ENCODE measurements at places on chromosomes 1 and 21.

DNA sequence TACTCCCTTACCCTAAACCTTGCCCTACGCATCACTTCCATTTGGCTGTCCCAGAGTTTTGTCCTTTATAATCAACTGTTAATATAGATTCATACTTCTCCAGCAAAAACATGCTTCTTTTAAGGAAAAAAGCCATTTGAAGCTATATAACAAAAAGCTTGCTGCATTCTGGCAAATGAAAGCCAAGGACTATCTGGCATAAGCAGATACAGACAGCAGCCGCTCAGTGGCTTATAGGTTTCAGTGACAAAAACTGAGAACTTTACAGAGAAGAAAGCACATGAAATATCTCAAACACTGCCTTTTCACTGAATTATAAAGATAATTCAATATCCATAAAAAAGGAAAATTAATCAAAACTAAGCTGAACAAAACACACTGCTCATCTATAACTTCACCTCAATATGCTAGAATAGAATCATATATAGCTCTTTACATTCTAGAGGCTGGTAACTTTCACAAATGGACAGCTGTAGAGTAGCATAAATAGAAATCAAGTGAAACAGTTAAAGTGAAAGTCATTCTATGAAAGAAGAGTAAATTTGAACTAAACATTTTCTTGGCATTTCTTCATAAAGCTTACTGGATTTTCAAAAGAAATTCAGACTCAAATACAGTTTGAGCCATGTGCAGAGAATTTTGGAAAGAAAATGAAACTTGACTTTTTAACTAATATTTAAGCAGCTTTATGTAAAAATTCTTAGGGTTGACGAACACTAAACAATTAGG, 19.6 kb downstream of the CDC42BPA start:
- no peak for DNase-seq
- no peak overlapping the region for H3K4me3 ChIP-seq
- no peaks in the 10 kb centered on the region for H3K4me1 ChIP-seq
- no peaks in the 10 kb centered on the region for H3K36me3 ChIP-seq
- no peak overlapping the region for H3K27ac ChIP-seq

DNA sequence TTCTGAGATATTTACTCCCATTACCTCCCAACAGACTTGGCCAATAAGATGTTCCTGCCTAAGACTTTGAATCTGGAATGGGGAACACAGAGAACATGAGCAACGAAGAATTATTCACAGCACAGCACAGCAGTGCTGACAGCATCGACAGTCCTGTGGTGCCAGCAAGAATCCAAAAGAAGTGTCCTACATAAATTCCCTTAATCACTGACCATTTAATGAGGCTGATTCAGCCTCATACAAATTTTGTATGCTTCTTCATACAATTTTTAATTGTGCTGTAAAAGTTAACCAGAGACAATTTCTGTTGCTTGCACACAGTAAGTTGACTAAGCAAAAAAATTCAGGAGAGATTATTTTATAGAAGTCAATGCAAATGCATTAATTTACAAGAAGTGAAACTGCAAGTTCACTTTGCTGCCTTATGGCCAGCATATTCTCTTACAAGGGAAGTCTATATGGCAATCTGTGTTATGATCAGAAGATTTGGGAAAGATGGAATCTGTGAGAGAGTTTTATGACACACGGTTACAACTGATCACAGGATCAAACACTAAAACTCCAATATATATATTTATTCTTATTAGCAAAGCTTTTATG, 855.9 kb downstream of the LTN1 start:
- no peaks in the 10 kb centered on the region for H3K27me3 ChIP-seq
- H3K27ac ChIP-seq, result no peak overlapping the region
- DNase-seq, result no peak
- H3K4me3 ChIP-seq, result no peak overlapping the region
- no peaks in the 10 kb centered on the region for H3K4me1 ChIP-seq

DNA sequence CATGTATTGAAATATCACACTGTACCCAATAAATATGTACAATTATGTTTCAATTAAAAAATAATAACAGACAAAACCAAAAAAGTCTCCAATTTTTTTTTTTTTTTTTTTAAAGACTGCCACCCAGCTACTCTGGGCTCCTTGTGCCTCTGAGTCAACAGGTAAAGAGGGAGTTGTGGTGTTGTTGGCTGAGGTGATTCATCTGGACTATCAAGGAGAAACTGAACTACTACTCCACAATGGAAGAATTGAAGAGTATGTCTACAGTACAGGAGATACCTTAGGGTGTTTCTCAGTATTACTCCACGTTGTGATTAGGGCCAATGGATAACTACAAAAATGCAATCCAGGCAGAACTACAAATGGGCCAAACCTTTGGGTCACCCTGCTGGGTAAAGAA, 67.9 kb downstream of the SCMH1 start:
- DNase-seq, result no peak
- H3K27ac ChIP-seq, result no peak overlapping the region
- H3K4me1 ChIP-seq, result no peaks in the 10 kb centered on the region
- H3K36me3 ChIP-seq, result no peaks in the 10 kb centered on the region
- H3K4me3 ChIP-seq, result no peak overlapping the region
- no peaks in the 10 kb centered on the region for H3K27me3 ChIP-seq

GRCh38 chr1:244022864-244023440, 28.1 kb upstream of the ZBTB18 start:
- H3K27me3 ChIP-seq, result no peaks in the 10 kb centered on the region
- H3K27ac ChIP-seq, result no peak overlapping the region
- no peak for DNase-seq
- no peak overlapping the region for H3K4me3 ChIP-seq
- no peaks in the 10 kb centered on the region for H3K36me3 ChIP-seq

- H3K27me3 ChIP-seq, result no peaks in the 10 kb centered on the region
- no peaks in the 10 kb centered on the region for H3K36me3 ChIP-seq
- no peak for DNase-seq
Measured at GRCh38 chr1:74328851-74329250, 93.7 kb downstream of the TNNI3K start.

- no peak overlapping the region for H3K27ac ChIP-seq
- peaks cover 7% of the 10 kb centered on the region for H3K4me1 ChIP-seq
- no peaks in the 10 kb centered on the region for H3K27me3 ChIP-seq
- H3K36me3 ChIP-seq, result peaks cover 63% of the 10 kb centered on the region
Measured at GRCh38 chr1:156276532-156276931, 6.1 kb downstream of the SMG5 start.

- no peaks in the 10 kb centered on the region for H3K27me3 ChIP-seq
- no peak overlapping the region for H3K4me3 ChIP-seq
Measured at GRCh38 chr1:53641481-53642214, 97.3 kb downstream of the GLIS1 start.

- H3K27me3 ChIP-seq, result no peaks in the 10 kb centered on the region
- no peak overlapping the region for H3K27ac ChIP-seq
- H3K4me3 ChIP-seq, result no peak overlapping the region
- H3K36me3 ChIP-seq, result no peaks in the 10 kb centered on the region
Measured at GRCh38 chr1:161197560-161198193, 1.2 kb downstream of the ADAMTS4 start.

DNA sequence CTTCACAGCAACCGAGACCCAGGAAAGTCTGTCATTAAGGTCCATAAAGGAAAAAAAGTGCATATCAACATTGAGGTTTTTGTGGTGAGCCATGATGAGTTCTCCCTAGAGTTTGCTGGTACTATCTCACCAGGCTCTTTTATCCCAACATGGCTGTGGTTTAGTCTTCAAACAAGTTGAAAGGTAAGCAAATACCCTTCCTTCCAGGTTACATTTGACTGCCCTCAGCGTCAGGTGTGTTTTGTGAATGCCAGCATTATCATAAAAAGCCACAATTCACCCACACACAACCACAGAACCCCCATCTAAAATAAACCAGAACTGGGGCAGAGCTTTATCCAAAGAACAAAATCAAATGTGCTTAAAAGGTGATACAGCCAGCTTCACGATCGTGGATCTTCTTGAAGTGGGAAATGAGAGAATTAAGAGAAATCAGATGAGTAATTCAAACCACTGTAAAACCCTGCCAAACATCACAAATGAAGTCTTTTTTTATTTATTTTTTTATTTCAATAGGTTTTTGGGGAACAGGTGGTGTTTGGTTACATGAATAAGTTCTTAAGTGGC, 64.7 kb downstream of the SETD4 start:
- no peak overlapping the region for H3K27ac ChIP-seq
- DNase-seq, result no peak
- no peaks in the 10 kb centered on the region for H3K36me3 ChIP-seq
- no peak overlapping the region for H3K4me3 ChIP-seq
- no peaks in the 10 kb centered on the region for H3K27me3 ChIP-seq
- no peaks in the 10 kb centered on the region for H3K4me1 ChIP-seq

DNA sequence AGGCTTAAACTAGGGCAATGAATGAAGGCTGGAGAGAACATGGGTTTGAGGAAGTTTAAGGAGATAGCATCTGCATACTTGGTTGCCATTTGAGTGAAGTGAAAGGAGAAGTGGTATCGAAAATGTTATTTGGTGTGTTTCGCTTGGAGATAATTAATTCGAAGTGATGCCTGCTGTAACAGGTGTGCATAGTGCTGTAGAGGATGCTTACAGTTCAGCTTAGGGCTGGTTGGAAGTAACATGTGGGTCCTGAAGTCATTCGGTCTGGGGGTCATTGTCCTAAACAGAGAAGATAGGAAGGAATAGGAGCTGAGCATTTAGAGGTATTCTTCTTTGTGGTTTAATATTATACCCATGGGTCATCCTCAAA, 301 bp upstream of the NUDT17 start:
- H3K27me3 ChIP-seq, result no peaks in the 10 kb centered on the region
- H3K27ac ChIP-seq, result no peak overlapping the region
- peaks cover 37% of the 10 kb centered on the region for H3K36me3 ChIP-seq

- H3K36me3 ChIP-seq, result no peaks in the 10 kb centered on the region
- no peak overlapping the region for H3K27ac ChIP-seq
- no peak for DNase-seq
Measured at GRCh38 chr1:3614755-3615742, 3.7 kb upstream of the MEGF6 start.

- DNase-seq, result no peak
- no peak overlapping the region for H3K27ac ChIP-seq
- no peak overlapping the region for H3K4me3 ChIP-seq
- H3K36me3 ChIP-seq, result no peaks in the 10 kb centered on the region
Measured at GRCh38 chr1:234781241-234782065, 171.5 kb upstream of the IRF2BP2 start.

GRCh38 chr1:161258439-161259344, at the start of gene PCP4L1:
Gene PCP4L1, plus strand, starts transcription at chr1:161258745. Its CDS starts 230 bp downstream, at chr1:161258975.
- H3K4me3 ChIP-seq, result peak within 1 kb of the TSS; percentile 41
- peaks cover 9% of the 10 kb centered on the region for H3K4me1 ChIP-seq
- no peak for DNase-seq
- no peaks in the 10 kb centered on the region for H3K36me3 ChIP-seq
- H3K27me3 ChIP-seq, result peaks cover 18% of the 10 kb centered on the region
- H3K27ac ChIP-seq, result no peak within 1 kb of the TSS
